ENCODE measurements at places on chromosomes 1 and 21.

DNA sequence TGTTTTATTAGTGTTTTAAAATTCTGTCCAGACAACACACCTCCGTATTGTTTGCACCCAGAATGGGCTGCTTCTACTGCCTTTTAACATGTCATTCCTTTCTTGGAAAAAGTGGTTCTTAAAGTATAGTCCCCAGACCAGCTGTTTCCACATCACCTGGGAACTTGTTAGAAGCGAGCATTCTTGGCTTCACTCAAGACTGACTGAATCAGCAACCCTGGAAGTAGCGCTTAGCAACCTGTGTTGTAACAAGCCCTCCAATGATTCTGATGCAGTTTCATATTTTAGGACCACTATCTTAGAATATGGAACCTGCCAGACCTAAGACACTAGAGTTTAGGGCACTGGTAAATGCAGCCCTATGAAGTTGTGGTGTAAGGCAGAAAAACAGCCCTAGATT is 6.0 kb upstream of the PPIE start:
- no peak for DNase-seq

- DNase-seq, result no peak
These were observed 71.8 kb downstream of the CD58 start for GRCh38 chr1:116498789-116499628.

DNA sequence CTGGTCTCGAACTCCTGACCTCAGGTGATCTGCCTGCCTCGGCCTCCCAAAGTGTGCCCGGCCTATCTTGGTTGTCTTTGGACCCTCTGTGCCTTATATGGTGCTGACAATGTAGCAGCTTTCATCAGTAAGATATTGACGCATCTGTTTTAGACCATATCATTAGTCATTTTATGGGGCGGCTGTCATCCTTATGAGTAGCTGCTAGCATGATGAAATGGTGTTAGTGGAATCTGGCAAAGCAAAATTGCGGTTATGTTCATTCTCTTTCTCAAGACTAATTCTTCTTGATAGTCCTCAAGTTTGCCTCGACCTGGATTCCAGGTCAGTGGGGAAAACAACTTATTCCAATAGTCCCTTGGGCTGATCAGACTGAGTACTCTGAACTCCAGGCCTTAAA is 199.9 kb downstream of the PRDM2 start:
- DNase-seq, result no peak

GRCh38 chr1:115791816-115792215 is 23.3 kb upstream of the CASQ2 start:
- DNase-seq, result no peak

DNA sequence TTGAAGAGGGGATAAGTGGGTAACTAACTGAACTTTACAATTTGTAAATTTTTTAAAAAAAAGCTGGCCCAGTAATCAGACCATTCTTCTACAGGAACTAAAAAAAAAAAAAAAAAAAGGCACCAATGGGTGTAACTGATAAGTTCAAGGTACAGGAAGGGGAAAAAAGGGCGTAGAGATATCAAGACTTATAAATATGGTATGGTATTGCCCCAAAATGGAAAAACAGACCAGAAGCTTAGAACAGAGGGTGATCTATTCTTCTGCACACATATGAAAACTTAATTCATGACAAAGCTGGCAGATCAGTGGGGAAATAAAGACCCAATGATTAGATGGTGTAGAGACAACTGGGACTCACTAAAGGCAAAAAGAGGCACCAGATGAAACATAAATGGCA is 58.9 kb downstream of the LHX4 start:
- DNase-seq, result no peak

DNA sequence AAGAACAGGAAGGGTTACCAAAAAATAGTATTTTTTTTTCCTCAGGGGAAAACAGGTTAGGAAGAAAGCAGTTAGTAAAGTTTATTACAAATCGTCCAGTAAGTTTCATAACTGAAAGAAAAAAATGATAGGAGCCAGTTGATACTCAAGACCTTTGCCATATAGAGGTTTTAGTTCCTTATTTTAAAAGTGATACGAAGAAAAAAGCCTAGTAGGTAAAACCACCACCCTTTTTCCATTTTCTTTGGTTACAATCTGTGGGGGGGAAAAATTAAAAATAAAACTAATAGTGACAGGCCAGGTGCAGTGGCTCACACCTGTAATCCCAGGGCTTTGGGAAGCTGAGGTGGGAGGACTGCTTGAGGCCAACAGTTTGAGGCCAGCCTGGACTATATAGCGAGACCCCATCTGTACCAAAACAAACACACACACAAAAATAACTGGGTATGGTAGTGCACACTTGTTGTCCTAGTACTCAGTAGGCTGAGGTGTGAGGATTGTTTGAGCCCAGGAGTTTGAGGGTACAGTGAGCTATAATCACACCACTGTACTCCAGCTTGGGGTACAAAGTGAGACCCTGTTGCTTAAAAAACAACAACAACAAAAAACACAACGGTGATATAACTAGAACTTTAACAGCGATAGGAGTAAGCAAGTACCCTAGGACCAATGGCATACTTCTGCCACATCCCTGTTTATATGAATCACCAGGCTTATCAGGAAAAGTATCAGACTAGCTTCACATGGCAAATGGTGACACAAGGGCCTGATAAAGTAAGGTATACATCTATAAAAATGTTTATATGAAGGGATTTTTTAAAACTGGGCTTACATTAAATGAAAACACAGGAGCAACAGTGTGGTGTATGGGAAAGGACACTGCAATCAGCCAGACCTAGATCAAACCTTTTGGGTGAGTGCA is 5.4 kb downstream of the TMEM59 start:
- no peak for DNase-seq

DNA sequence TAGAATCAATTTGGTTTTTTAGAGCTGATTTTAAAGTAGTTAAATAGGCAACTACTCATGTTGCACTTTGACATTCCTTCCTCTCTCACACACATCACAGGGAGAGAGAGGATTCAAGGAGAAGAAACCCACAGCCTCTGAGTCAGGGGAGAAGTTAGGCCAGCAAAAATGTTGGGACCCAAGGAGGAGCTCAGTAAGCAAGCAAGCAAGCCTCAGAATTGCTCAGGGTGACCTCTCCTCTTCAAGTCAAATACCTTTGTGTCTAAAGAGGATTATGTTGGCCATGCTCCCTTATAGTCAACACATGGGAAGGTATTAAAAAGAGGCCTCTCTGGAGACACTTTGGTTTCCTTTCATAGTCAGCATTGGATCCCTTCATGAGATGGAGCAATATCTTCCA is 80.5 kb upstream of the WARS2 start:
- no peak for DNase-seq

DNA sequence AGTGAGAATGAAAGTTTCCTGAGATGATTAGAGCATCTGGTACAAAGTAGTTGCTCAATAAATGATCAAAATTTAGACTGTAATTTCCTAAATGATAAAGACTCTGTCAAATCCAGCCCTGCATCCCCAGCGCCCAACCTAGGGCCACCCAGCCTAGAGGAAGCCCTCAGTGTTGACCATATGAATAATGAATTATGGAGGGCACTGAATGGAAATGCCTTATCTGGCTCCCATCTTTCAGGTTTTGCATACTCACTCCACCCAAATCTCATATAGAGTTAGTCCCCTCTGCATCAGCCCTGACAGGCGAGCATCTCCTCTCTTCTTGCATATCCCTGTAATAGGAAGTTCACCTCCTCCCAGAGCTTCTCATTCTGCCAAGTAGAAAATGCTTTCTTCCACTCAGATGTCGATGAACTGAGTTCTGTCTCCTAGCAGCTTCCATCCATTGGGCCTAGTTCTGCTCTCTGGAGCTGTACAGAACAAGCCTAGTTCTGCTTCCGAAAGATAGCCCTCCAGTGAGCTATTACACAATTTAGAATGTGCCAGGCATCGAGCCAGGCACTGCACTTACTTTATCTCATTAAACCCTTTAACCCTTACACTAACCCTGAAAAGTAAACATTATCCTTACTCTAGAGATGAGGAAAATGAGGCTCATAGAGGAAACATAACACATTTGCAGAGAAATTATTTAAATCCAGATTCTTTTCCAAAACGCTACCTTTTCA is 20.9 kb downstream of the COA7 start:
- no peak for DNase-seq

DNA sequence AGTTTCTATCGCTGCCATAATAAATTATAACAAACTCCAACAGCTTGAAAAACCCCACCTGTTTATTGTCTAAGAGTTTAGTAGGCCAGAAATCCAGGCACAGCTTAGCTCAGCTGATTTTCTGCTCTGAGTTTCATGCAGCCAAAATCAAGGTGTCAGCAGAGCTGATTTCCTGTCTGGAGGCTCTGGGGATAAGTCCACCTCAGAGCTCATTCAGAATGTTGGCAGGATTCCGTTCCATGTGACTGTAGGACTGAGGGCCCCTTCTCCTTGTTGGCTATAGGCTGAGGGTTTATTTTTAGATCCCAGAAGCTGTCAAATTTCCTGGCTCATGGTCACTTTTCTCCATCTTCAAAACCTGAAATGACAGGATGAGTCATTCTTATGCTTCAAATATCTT is 91.6 kb upstream of the CHODL start:
- DNase-seq, result no peak

DNA sequence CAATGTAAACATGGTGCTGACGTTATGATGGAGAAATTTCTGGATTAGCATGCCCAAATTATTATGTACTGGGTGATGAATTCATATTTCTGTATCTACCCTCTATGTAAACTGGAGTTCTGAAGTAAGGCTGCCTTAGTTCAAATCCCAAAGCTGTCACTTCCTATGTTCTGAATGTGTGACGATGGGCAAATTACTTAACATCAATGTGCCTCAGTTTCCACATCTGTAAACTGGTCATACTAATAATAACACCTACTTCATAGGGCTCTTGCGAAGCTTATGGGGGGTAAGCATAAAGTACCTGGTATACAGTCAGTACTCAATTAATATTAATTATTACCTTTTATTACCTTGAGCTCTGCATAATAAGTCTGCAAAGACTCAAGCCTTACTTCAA is 45.6 kb downstream of the SLC30A10 start:
- DNase-seq, result no peak

DNA sequence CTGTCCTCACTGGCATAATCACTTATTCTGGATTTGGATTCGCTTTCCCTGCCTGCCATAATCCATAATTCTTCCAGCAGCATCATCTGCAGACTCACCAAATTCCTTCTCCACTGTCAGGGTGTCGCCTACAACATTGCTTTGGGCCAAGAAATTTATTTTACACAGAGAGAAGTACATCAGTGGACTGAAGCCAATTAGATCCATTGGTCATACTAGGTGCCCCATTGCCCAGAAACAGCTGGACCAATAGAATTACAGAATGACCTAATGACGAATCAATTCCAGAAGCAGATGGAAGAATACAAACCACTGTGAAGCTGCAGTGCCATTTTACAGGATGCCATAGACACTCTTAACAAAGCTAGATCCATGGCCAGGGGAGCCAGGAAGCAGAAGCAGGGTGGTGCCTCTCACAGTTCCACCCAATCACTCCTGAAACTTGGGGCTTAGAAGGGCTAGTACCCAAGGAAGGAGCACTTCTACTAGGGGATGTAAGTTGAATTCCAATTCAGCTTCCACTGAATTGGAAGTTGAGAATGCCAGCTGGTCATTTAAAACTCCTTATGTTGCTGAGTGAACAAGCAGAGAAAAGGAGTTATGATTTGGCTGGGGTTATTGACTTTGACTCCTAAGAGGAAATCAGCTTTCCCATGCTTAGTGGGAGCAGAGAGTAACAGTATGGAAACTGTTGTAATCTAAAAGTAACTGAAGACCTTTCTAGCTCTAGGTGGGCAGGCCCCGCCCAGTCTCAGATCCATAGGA is 44.0 kb downstream of the EDN2 start:
- DNase-seq, result no peak

- no peak for DNase-seq
These were observed 18.4 kb upstream of the RNF19B start for GRCh38 chr1:32983020-32983419.

- DNase-seq, result no peak
These were observed 15.6 kb downstream of the IGFN1 start for GRCh38 chr1:201206176-201206575.

- no peak for DNase-seq
These were observed 3.6 kb upstream of the TNNT2 start for GRCh38 chr1:201381130-201381529.

- DNase-seq, result no peak
These were observed 511 bp upstream of the RABGAP1L start for GRCh38 chr1:174158767-174159251.

DNA sequence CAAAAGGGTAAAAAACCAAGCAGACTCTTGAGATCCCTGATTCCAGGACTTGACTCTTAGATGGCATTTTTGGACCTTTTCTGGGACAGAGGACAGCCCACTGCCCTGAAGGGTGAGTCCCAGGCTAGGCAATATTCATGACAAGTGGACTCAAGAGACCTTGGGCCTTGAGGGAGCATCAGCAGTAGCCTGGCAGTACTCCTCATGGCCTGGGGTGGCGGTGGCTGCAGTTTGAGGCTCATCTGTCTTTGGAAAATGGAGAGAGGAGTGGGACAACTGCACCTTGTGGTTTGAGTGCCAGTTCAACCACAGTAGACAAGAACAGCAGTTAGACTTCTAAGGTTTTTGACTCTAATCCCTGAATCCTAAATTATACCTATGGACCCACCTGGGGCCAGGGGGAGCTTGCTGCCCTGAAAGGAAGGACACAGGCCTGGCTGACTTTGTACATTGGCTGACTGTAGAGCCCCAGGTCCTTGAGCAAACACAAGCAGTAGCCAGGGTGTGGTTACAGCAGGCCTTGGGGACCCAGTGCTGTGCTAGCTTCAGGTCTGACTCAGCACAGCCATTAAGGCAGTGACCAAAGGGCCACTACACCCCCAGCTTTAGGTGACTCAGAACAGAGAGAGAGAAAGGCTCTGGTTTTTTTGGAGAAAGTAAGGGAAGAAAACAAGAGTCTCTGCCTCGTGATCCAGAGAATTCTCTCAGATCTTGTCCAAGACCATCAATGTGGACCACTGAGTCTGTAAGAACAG is 1023.2 kb downstream of the KCNT2 start:
- DNase-seq, result no peak

DNA sequence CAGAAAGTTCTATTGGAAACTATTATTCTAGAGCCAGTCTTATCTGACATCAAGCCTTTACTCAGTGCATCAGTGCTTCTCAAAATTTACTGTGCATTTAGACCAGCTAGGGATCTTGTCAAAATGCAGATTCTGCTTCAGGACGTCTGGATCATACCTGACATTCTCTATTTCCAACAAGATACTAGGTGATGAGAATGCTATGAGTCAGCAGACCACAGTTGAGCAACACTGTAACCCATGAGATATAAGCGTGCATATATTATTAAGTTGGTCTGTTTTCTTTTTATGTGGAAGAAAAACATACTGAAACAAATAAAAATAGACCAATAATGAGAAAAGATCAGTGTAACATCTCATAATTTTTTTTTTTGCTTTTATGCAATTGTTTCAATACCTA is 40.4 kb upstream of the KCNH1 start:
- no peak for DNase-seq

GRCh38 chr1:29880556-29880955 is 644.2 kb downstream of the PTPRU start:
- no peak for DNase-seq

GRCh38 chr1:226764533-226764932 is 25.5 kb upstream of the ITPKB start:
- DNase-seq, result no peak

GRCh38 chr1:206507284-206508129 is at the start of gene RASSF5:
Gene RASSF5, plus strand, starts transcription at chr1:206507531. Its CDS starts 72 bp downstream, at chr1:206507603.
- DNase-seq, result no peak

All from AG04450 (cell line).